Cerebellar nuclear complex (tissue), 1 donor: ENCODE measurements at places on chromosomes 1 and 21.

DNA sequence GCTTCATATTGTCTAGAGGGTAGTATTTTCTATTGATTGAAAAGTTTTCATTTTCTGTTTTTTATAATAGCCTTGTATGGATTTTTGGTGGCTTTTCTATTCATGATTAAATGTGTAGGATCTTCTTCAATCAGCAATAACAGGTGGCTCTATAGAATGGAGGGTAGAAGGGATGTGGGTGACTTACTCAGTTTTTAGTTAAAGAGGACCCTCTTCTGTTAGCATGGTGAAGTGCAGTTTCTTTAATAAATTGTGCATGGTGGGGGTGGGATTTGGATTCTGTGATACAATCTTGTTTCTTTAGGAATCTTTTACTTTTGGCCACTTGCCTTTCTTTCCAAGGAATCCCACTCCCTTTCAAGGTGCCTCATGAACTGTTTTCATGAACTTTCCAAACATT, 64.7 kb downstream of the SLC35A3 start:
- DNase-seq, result no peak

- DNase-seq, result no peak
Observed at GRCh38 chr1:167373398-167373797, 144.9 kb downstream of the CD247 start.

GRCh38 chr1:90443354-90443753, 273.7 kb downstream of the BARHL2 start:
- no peak for DNase-seq

GRCh38 chr21:39397646-39398385, 47.8 kb downstream of the LCA5L start:
- no peak for DNase-seq

- DNase-seq, result no peak
Observed at GRCh38 chr1:151802372-151802771, 2.8 kb downstream of the LINGO4 start.
